ENCODE measurements at places on chromosomes 2 and 18.

DNA sequence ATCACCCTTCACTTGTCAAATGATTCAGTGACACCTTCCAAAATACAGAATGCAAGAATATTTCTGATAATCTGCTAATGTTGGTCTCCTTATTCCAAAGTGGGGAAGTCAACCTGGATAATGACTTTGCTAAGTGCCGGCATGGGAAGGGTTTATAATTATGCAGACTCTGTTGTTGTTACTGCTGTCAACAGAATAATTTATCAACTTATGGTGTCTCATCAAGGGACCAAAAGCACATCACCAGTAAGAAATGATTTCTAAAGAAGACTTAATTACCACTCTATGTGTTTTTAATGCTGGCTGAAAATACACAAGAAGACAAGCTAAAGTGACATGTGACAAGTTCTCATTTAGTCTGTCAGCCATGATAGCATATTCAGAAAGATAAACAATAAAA, 115.6 kb upstream of the TMEM200C start:
- no peak for DNase-seq

DNA sequence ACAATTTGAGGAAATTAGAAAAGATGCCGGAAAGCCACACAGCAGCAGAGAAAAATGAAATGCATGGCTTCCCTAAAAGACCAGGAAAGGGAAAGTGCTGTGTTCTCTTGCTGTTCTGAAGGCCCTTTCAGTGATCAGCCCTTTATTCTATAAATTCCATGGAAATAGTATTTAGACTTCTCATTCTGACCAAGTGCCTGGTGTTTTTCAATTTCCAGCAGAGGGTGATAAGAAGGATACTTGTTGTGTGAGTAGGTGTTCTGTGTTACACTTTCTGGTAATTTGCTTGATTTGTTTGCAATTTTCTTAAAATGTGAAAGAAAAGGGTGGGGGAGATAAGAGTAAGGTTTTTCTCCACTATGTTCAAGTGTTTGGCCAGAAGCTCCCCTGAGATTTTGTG, 504.5 kb downstream of the IRS1 start:
- DNase-seq = no peak

DNA sequence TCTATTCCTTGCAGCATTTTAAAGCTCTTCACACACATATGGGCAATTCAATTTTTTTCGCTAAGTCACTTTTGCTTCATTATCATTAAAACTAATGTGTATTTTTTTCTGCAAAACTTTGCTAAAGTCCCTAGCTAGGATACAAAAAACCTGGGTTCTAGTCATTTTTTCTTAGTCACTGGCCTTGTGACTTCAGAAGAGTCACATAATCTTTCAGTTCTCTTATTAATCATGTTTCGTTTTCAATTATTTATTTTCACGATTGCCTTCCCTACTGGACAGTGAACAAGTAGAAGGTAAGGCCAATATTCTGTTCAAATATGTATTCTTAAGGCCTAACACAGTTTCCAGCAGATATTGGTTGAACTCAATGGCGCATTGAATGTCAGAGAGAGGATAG, 60.9 kb upstream of the CYRIA start:
- no peak for DNase-seq

DNA sequence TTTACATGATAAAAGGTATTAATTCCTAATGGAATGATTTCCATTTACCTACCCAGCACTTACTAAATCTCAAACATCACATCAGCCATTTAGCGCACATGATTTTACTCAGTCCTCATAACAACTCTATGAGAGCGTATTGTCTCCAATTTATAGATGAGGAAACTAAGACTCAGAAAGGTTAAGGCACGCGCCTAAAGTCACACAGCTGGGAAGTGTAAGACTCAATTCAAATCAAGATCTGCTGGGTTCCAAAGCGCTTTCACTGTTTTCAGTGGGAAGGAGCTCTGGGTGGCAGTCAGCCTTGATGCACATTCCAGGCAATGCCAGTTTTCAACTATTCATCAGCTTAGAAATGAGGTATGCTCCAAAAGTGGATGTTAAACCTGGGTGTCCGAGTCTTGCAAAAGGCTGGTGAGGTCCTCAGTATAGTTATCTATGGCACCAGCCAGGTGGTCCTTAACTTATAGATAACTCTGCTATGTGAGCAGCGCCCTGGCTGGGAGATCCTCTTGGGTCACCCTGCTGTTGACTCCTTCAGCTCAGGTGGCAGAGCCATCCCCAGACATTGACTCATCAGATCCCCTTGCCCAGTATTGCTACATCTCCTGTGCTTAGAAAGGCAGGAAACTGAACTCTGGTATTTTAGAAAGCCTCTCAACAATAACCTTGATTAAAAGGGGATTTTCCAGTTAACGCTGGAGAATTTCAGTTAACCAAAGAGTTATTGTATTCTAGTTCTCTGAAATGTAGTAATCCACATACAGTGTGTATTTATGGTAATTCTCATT, 47.1 kb downstream of the SLC4A1AP start:
- DNase-seq = no peak

- DNase-seq = no peak
Observed at GRCh38 chr2:52414561-52415295, 1352.9 kb upstream of the CHAC2 start.

GRCh38 chr2:27596627-27597026, 13.8 kb downstream of the ZNF512 start:
- no peak for DNase-seq

DNA sequence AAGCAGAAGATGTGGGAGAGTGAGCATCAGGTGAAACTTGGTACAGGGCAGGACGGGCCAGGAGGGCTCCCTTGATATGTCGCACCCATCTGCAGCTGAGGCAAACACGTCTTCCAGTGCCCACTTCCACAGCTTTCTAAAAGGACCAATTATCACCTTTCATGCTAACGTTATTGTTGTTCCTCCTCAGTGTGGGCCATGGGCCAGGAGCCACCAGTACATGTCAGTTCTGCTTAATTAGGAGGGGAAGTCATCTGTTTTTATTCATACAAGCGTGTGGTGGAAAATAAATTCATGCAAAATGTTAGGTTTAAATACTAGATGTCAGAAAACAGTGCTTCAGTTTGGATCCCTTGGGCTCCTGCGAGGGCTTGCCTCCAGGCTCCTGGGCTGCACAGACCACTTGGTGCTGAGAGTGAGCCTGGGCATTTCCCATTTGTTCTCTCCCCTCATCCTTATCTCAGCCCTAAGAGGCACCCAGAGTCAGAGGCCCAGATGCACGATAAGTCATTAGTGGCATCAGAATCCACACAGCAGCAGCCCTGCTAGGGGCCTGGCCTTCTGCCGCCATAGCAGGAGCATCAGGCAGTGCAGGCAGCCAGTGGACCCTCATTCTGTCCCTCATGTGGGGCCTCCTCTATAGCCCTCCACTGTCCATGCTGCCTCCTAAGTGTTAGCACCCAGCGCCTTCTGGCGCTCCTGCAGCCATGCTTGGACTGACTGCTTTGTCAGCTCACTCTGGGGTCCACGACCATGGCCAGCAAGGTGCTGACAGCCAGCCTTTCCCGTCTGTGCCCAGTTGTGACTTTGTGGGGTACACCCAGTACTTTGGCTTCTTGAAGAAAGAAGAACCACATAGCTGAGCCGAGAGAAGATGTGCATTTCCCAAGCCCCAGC, 539.8 kb upstream of the RAB6C start:
- DNase-seq = no peak

GRCh38 chr18:62198259-62198658, 11.2 kb downstream of the RELCH start:
- no peak for DNase-seq

All from cardiac septum (tissue), 1 donor.